ENCODE measurements at places on chromosomes 12 and 14. TPM values are rescaled to one million over a fixed set of nuclear protein-coding genes. Genes with fewer than 3 reads are reported as not detected.
A peak's percentile ranks its signal among the peaks of the same experiment; 100 is the strongest.

- no peak overlapping the region for H3K27ac ChIP-seq
- no peaks in the 10 kb centered on the region for H3K4me1 ChIP-seq
- H3K27me3 ChIP-seq = no peaks in the 10 kb centered on the region
- no peaks in the 10 kb centered on the region for H3K36me3 ChIP-seq
- no peak for DNase-seq
Observed at GRCh38 chr12:68206446-68206845, 19.2 kb downstream of the IL26 start.

GRCh38 chr14:93007225-93007997 is 84.5 kb downstream of the CHGA start:
- H3K4me1 ChIP-seq = peaks cover 75% of the 10 kb centered on the region
- peak; percentile 86 for DNase-seq
- H3K27me3 ChIP-seq = no peaks in the 10 kb centered on the region
- H3K4me3 ChIP-seq = no peak overlapping the region
- peak overlapping the region; percentile 72 for H3K27ac ChIP-seq
- no peaks in the 10 kb centered on the region for H3K36me3 ChIP-seq

GRCh38 chr14:26729851-26730250 is 132.0 kb upstream of the NOVA1 start:
- no peaks in the 10 kb centered on the region for H3K27me3 ChIP-seq
- no peak overlapping the region for H3K27ac ChIP-seq
- no peaks in the 10 kb centered on the region for H3K36me3 ChIP-seq
- H3K4me1 ChIP-seq = no peaks in the 10 kb centered on the region
- DNase-seq = no peak

- no peak for DNase-seq
- H3K36me3 ChIP-seq = no peaks in the 10 kb centered on the region
- no peak overlapping the region for H3K4me3 ChIP-seq
- no peaks in the 10 kb centered on the region for H3K4me1 ChIP-seq
- no peak overlapping the region for H3K27ac ChIP-seq
Observed at GRCh38 chr12:90333939-90334338, 621.0 kb downstream of the CCER1 start.

The OR6C74 gene
- not detected for total RNA-seq

The COQ6 gene
- 30.6 TPM for total RNA-seq

The MYL2 gene
- total RNA-seq = not detected

GRCh38 chr12:122148657-122149056 is 25.4 kb downstream of the IL31 start:
- H3K36me3 ChIP-seq = peaks cover 4% of the 10 kb centered on the region
- peaks cover 12% of the 10 kb centered on the region for H3K4me1 ChIP-seq
- H3K27me3 ChIP-seq = no peaks in the 10 kb centered on the region
- no peak for DNase-seq
- H3K27ac ChIP-seq = no peak overlapping the region

DNA sequence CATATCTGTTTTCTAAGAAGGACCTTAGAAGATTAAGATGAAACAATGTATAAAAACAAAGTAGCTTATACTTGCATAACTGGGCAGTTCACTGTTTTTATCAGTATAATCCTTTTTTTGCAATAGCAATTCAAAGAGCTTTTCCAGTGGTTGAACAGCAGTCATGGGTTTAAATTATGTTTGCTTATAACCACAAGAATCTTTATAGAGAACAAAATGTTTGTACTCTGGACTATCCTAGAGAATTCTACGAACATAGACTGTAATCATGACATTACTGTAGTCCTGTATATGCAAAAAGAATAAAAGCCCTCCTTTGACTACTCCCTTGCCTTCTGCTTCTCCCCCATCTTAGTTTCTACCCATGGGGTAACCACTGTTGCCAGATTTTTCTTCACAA is 5.7 kb downstream of the FAM177A1 start:
- H3K27ac ChIP-seq = peak overlapping the region; percentile 42
- H3K36me3 ChIP-seq = no peaks in the 10 kb centered on the region
- no peaks in the 10 kb centered on the region for H3K4me1 ChIP-seq
- DNase-seq = no peak

GRCh38 chr14:93059260-93059659 is 56.5 kb downstream of the ITPK1 start:
- no peaks in the 10 kb centered on the region for H3K27me3 ChIP-seq
- H3K4me3 ChIP-seq = no peak overlapping the region
- H3K36me3 ChIP-seq = no peaks in the 10 kb centered on the region
- DNase-seq = no peak
- H3K4me1 ChIP-seq = peaks cover 87% of the 10 kb centered on the region

GRCh38 chr12:132481345-132481744 is 8.6 kb upstream of the FBRSL1 start:
- no peaks in the 10 kb centered on the region for H3K36me3 ChIP-seq
- H3K27ac ChIP-seq = no peak overlapping the region
- no peak overlapping the region for H3K4me3 ChIP-seq
- DNase-seq = no peak
- H3K27me3 ChIP-seq = no peaks in the 10 kb centered on the region
- H3K4me1 ChIP-seq = no peaks in the 10 kb centered on the region

The CFAP54 gene
- total RNA-seq = 1.1 TPM

- H3K4me1 ChIP-seq = peaks cover 10% of the 10 kb centered on the region
- no peaks in the 10 kb centered on the region for H3K27me3 ChIP-seq
- H3K36me3 ChIP-seq = no peaks in the 10 kb centered on the region
- no peak overlapping the region for H3K4me3 ChIP-seq
- no peak overlapping the region for H3K27ac ChIP-seq
- peak; percentile 74 for DNase-seq
Observed at GRCh38 chr14:89625244-89625713, 208.2 kb upstream of the FOXN3 start.
